ENCODE measurements at places on chromosomes 2 and 18.
A peak's percentile ranks its signal among the peaks of the same experiment; 100 is the strongest.

DNA sequence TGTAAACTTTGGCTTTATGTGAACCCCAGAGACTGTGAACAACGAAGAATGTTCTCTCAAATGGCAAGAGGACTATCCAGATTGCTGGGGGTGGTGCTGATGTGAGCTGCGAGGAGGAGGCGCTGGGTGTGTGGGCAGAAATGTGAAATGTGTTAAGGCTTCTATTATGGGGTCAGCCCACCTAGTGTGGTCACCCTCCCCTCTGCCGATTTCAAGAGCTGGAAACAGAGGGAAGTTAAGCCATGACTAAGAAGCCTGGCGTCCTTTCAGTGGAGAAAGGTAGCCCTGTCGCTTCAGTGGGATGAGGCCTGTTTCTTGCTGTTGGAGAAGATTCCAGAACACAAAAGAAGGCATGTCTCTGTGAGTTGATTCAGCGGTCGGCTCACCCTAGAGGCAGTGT is 89.0 kb upstream of the KCTD1 start:
- no peak for DNase-seq

DNA sequence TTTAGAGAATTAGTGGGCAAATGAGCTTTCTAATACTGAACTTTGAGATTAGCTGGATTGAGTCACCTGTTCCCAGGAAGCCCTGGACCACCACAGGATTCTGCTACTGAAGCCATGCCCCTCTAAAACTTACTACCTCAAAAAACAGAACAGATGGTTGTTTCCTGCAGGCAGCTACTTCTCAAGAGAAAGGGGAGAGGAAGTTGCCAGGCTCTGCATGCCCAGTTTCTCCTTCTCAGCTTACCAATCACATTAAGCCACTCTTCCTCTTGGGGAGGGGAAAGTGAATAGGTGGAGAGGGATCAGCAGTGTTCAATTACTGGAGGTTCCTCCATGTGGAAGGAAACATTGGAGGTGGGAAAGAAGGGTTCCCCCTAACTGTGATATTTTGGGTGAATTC is 24.9 kb upstream of the C1GALT1C1L start:
- no peak for DNase-seq

- DNase-seq: no peak
Observed at GRCh38 chr2:104473546-104473945, 380.4 kb upstream of the POU3F3 start.

GRCh38 chr2:173999272-173999671 is 34.1 kb upstream of the SP3 start:
- DNase-seq: no peak

- DNase-seq: no peak
Observed at GRCh38 chr2:127486247-127487058, 39.8 kb downstream of the IWS1 start.

GRCh38 chr2:209496586-209496982 is 72.7 kb downstream of the MAP2 start:
- no peak for DNase-seq

GRCh38 chr2:145764631-145765030 is 1244.7 kb upstream of the ZEB2 start:
- no peak for DNase-seq

GRCh38 chr2:10427618-10427949 is 20.5 kb downstream of the ODC1 start:
- no peak for DNase-seq

GRCh38 chr2:17878281-17879136 is at the start of gene KCNS3:
KCNS3 (plus strand) TSS chr2:17878667; CDS start chr2:17931009, 52,342 bp downstream.
- peak; percentile 10 for DNase-seq

GRCh38 chr2:2848621-2849333 is 517.7 kb upstream of the MYT1L start:
- DNase-seq: no peak

DNA sequence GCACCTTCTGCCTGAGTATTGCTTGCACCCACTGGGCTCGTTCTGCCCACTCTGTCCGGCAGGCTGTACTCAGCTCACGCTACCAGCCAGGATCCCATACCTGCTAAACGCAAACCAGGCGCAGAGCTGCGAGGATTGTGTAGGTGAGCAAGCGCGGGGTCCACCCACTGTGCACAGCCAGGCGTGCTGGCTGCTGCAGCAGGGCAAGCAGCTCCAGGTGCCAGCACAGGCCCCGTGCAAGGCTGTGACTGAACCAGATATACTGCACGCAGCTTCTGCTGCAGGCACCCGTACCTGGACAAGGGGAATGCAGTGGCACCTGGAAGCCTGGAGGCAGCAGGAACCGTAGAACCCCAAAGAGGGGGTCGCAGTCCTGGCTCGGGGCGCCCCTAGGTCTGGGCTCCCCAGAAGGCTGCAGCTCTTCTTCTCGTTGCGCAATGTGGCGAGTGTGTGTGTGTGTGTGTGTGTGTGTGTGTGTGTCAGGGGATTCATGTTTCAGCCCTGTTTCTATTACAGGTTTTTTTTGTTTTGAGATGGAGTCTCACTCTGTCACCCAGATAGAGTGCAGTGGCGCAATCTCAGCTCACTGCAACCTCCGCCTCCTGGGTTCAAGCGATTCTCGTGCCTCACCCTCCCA is 46.1 kb upstream of the RAB1A start:
- no peak for DNase-seq

- no peak for DNase-seq
Observed at GRCh38 chr18:5518179-5518770, 25.5 kb downstream of the EPB41L3 start.

- no peak for DNase-seq
Observed at GRCh38 chr2:99509387-99509786, 19.6 kb upstream of the REV1 start.

- peak; percentile 13 for DNase-seq
Observed at GRCh38 chr2:11744631-11745394, 1.6 kb upstream of the LPIN1 start.

- no peak for DNase-seq
Observed at GRCh38 chr2:74307720-74308119, 35.5 kb downstream of the SLC4A5 start.

DNA sequence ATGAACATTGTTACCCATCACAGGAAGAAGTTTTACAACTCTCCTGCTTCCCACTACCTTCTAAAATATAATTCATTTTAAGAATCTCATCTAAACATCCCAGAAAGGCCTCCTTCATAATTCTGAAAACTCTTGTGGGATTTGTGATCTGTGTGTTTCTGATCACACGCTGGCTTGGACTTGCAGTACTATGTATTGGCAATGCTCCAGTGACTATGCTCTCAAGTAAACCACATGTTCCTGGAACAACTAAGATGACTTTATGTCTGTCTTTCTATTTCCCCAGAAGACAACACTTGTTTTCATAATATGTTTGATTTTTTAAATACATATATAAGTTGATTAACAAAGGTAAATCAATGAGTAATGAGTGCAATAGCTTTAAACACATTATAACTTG is 376.6 kb upstream of the NETO1 start:
- DNase-seq: no peak

DNA sequence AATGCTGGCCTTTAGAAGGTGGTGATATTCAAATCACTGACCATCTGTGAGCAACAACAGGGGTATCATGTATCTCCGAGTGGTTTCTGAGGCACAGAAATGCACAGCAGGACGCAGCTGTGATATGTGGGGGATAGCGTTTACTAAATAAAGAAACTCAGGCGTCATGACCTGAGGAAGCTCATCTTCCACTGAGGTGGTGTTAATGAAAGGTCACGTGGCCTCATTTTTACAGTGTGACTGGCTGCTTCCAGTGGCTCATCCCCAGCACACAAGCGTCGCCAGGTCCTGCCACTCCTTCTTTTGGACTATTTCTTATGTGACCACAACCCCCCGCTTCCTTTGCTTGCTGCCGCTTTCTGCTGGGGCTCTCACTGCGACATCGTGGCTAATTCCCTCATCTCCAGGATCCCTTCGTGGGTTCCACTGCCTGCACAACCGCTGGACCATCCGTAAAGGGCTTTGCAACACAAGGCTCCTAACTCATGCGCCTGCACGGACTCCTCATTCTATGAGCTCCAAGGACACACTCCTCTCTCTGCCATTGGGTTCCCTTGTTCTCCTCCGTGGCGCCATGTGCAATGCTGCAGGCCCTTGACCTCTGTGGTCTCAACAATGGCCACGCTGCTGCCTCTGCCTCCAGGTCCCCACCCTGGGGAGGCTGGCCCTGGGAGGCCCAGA is 109.3 kb downstream of the MBP start:
- no peak for DNase-seq

DNA sequence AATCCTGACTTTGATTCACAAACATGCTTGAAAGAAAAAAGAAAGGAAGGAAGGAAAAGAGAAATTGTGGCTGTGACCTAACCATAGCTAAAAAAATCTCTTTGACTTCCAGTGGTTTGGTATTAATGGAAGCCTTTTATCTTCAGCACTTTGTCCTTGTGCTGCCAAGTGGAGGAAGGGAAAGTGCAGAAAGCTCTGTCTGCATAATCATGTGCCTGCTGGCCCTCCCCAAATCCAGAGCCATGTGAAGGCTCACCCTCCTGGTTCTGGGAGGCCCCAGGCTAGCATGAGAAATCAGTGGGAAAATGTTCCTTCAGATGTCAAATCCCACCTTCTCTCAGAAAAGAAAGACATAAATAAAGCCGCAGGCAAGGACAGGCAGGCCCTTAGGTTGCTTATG is 48.3 kb upstream of the BMPR2 start:
- DNase-seq: no peak

- peak; percentile 39 for DNase-seq
Observed at GRCh38 chr2:42859006-42859552, 66.7 kb upstream of the HAAO start.

DNA sequence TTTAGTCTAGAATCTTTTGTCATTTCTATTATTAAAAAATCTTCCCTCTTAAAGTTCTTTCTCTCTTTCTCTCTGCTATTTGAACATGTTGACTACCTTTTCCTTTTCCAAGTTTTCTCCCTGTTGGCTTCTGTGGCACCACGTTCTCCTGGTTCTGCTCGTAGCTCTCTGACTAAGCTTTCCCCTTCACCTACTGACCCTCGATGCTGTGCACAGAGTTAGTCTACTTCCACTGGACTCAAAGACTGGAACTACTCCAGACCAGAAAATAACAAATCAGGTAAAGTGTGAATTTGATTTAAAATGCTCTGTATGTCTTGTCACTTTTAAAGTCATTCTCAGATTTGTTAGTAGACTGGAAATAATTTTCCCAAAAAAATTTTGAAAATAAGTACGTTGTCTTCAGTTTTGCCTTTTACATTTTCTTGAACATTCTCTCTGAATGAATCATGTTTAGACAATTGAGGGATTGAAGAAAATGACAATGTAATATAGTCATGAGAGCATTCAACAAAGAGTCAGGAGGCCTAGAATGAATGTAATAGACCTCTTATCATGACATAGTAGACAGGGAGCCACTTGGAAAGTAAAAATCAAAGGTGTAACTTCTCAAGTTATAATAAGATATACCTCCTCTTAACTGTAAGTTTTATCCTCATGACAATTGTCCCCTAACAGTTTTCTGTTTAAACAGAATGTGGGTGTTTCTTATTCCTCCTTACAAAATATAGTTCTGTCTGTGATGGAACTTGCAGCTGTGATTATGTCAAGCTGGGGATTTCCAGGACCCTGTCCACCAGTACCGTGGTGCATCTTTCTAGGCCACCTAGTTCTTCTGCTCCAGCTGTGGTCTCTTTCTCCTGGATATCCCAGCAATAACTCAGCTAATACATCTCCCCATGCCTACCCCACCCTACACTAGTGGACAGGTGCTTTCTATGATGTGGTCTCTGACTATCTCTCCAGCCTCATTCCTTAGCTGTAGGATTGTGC is 25.5 kb downstream of the ITPRID2 start:
- no peak for DNase-seq
